CD14-positive monocyte (primary cell): ENCODE measurements at places on chromosomes 2 and 18.

DNA sequence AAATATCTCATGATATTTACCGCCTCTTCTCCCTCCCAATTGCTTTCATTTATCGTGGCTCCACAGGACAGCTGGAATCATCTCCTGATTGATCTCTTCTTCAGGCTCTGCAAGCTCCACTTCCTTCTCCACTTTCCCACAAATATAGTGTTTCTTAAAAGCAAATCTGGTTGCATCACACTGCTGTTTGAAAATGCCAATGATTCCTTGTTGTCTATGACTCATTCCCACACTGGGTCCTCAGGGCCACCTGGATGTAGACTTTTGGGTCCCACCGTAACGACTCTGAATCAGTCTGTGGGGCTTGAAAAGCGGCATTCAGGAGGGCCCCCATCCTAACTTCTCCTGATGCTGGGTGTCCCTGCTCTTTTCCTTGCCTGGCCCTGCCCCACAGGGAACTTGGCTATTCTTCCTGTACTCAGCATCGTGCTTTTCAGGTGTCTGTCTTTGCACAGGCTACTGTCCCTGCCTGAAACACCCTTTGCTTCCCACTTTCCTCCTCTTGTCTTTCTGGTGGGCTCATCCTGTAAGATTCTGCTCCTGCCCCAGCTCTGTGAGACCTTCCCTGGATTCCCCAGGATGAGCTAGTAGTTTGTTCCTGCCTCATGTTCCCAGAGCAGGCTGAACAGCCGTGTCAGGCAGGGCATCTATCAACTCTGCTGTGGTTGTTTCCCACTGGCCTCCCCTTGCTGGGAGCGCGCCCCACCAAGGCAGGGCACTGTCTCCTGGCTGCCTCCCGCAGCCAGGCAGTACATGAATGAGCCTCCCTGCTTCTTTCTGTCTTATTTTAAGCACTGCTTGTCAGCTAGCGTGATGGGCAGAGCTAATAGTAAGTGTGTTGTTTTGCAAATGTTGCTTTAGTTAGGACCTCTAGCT, 111.9 kb downstream of the KCTD1 start:
- no peak for DNase-seq

- DNase-seq, result no peak
Observed at GRCh38 chr2:188524519-188525113, 232.9 kb downstream of the GULP1 start.

DNA sequence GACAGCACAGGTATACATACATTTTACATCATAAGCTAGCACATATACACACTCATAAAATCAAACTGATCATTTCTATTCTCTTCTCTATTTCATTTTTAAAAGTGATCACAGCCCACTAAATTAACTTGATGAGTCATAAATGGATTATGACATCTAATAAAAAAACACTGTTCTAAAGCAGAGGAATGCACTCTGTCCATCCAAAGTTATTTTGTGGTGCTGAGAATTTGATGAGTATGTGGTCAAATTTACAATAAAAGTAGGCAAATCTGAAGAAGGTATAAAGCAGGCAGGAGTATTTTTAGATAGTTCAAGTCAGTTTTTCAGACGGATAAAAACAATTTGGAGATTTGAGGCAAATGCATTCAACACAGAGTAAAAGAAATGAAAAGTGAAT, 104.4 kb downstream of the NOL4 start:
- no peak for DNase-seq

GRCh38 chr2:44009136-44009735, 13.4 kb upstream of the LRPPRC start:
- DNase-seq, result no peak

GRCh38 chr2:224894356-224894755, 147.9 kb downstream of the DOCK10 start:
- DNase-seq, result peak; percentile 94

DNA sequence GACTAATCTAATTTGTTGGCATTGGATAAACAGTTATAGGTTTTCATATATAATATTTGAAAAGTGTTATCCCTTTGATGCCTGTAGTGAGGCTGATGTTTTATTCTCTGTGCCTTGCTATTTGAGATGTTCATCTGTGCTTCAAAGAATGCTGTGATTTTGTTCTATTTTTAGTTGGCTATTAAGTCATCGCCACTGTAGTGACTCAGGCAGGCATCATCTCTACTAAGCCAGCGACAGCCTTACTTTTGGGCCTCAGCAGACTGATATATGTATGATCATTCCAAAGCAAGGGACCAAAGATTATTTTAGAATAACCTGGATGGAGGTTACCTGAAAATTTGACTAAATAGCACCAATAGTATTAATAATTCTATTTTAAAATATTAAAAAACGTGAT, 1674.5 kb upstream of the NXPH2 start:
- no peak for DNase-seq

DNA sequence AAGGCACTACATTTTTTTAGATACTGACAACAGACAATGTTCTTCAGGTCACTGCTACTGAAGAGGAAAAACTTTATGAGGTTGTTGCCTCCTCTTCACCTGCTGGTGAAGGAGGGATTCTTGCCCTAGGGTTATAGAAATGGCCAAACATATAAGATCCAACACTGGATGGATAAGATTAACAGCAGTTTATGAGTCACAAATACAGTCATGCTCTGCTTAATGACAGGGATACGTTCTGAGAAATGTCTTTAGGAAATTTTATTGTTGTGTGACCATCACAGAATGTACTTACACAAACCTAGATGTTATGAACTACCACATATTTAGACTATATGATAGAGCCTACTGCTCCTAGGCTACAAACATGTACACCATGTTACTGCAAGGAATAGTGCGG, 57.4 kb upstream of the AMMECR1L start:
- no peak for DNase-seq

- DNase-seq, result no peak
Observed at GRCh38 chr18:28074076-28074475, 102.9 kb downstream of the CDH2 start.

DNA sequence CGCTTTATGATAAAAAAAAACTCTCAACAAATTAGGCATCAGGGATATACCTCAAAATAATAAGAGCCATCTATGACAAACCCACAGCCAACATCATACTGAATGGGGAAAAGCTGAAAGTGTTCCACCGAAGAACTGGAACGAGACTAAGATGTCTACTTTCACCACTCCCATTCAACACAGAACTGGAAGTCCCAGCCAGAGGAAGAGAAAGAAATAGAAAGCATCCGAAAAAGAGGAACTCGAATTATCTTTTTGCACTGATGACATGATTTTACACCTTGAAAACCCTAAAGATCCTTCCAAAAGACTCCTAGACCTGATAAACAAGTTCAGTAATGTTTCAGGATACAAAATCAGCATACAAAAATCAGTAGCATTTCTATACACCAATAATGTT, 121.6 kb downstream of the ZRANB3 start:
- no peak for DNase-seq

DNA sequence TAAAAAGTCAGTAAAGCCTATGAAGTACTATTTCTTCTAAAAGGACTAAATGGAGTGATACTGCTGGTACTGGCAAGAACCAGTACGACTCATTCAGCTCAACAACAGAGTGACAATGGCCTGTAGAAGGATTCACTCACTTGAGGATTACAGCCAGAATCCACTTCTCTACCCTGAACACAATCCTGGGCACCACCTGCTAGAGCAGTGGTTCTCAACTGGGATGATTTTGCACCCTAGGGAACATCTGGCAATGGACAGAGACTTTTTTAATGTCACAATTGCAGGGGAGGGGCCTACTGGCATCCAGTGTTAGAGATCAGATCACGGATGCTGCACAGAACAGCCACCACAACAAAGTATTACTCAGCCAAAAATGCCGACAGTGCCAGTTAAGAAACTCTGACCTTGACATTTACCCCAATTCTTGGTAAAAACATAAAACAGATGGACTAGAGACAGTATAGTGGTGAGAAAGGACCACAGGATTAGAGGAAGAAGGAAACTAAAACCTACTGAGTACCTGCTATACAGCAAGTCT, 5.0 kb downstream of the SPIRE1 start:
- DNase-seq, result no peak

DNA sequence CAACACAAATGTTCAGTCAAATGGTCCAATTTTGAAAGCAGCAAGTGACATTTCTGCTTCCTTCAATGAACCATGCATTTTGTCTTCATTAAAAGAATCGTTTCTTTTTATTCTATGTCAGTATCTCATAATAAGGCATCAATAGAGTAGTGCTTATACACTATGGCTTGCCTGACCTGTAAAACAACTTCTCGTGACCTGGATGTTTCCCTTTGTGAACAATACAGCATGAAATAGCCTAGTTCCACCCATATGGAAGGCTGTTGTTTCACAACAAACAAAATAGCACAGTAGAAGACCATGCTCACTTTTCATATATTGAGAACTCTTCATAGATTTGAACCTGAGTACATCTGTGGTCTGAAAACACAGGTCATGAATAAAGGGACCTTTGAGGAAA, 104.3 kb upstream of the PIK3C3 start:
- DNase-seq, result no peak

GRCh38 chr2:235666213-235666781, 172.5 kb downstream of the AGAP1 start:
- DNase-seq, result no peak

- no peak for DNase-seq
Observed at GRCh38 chr2:196403471-196403870, 232.1 kb upstream of the STK17B start.

GRCh38 chr18:38900445-38900844, 1334.8 kb upstream of the CELF4 start:
- DNase-seq, result no peak

DNA sequence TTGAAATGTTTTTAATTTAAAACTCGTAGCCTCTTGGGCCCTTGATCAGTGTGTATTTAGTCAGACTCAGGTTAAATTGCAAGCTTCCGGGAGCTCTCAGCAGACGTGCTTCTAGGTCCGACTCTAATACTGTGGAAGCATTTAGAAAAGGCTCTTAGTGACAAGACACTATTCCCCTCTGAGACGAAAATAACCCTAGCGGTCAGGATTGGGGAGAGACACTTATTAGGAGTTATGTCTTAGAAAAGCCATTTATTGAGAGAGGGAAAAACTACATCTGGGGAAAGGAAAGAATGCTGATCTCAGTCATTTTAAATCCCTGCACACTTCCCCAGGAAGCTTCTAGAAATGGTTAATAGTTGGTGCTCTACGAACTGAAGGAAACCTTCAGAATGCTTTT, 110.5 kb upstream of the NCK2 start:
- DNase-seq, result no peak

DNA sequence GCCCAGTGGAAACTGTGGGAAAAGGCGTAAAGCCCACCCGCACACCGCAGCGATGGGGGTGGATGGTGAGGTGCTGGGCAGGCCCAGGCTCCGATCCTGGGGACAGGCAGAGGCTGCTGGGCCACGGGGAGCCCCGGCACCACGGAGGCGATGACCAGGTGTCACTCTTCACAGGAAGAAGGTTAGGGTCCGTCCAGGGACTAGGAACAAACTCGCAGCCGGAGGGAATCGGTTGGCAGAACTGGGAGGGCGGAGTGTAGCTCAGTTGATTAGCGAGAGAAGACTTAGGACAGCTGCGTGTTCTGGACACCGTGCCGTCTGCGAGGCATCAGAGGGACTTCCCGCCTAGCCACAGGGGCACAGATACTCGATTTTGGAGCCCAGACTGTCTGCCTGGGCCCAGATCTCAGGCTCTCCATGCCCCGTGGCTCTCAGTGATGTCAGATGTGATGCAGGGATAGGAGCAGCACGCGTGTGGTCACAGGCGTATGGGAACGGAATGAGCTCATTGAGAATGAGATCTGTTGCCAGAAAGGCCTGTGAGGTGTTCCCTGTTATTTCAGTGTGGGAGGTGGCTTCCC, 16.1 kb upstream of the ALLC start:
- no peak for DNase-seq

- DNase-seq, result peak; percentile 68
Observed at GRCh38 chr18:6414118-6414722, 491 bp downstream of the L3MBTL4 start.

GRCh38 chr18:55343396-55344073, 244.5 kb downstream of the TCF4 start:
- DNase-seq, result no peak

- peak; percentile 5 for DNase-seq
Observed at GRCh38 chr18:31275722-31276463, 42.1 kb upstream of the DSG1 start.

- DNase-seq, result no peak
Observed at GRCh38 chr18:48552130-48552529, 13.3 kb downstream of the CTIF start.

- no peak for DNase-seq
Observed at GRCh38 chr18:26483633-26484032, 64.7 kb downstream of the KCTD1 start.

GRCh38 chr2:71682341-71682740, 229.0 kb downstream of the DYSF start:
- DNase-seq, result no peak

- peak; percentile 32 for DNase-seq
Observed at GRCh38 chr18:57833441-57834101, 30.5 kb upstream of the ATP8B1 start.
